Body of pancreas (tissue), 4 donors: ENCODE measurements at places on chromosomes 12 and 14. TPM values are rescaled to one million over a fixed set of nuclear protein-coding genes. Genes with fewer than 3 reads are reported as not detected.

- DNase-seq, result no peak
Observed at GRCh38 chr12:24760162-24760561, 188.7 kb downstream of the BCAT1 start.

The MFAP5 gene
- 33.0 TPM for total RNA-seq

The DAO gene
- not detected for total RNA-seq

GRCh38 chr12:67634303-67634761, 14.2 kb upstream of the DYRK2 start:
- DNase-seq, result no peak

GRCh38 chr14:66638689-66639088, 130.7 kb downstream of the GPHN start:
- no peak for DNase-seq

The INHBC gene
- not detected for total RNA-seq
